ENCODE measurements at places on chromosomes 7 and 10.

DNA sequence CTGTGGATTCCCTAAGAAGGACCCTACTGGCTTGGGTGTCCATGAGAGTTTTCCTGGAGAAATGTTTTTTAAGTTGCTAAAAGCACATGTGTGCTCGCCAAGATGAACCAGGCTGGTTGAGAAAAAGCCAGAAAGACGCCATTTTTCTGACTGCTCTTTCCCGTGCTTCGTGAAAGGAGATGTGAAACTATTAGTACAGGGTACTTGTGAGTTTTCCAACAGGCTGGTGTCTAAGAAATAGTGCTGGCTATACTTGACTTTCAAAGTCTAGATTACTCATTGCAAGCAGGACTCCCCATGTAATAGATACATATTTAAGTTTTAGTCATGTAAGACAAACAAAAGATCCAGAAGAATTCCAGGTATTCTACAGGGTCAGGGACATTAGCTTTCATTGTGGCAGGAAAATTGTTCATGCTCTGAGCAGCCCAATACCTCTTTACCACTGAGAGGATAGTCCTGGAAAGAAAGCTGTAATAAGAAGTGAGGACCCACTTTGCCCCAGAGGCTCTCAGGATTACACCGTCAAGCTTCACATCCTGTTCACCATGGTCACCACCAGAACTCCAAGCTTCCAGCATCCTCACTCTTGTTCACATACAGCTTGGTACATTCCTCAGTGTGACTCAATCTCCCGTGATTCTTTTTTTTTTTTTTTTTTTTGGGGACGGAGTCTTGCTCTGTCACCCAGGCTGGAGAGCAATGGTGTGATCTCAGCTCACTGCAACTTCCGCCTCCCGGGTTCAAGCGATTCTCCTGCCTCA is 43.8 kb upstream of the ICA1 start:
- no peak for DNase-seq

DNA sequence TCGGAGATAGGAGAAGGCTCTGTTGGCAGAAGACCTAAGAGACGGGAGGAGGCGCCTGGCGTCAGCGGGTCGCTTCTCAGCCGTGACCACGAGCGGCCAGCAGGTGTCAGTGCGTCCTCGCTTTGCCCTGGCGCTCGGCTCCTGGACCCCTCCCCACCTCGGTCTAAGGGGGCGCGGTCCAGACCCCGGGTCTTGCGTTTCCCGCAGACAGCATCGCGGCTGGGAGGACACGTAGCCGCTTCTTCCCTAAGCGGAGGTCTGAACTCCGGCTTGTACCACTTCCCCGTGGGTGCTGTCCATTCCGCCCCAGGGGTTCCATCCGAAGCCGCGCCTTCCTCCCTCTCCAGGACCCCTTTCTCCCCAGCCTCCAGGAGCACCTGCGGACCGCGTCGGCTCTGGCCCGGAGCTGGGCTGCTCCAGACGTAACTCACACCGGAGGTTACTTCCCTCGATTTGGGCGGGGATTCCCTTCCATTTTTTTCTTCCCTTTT is 593 bp upstream of the ADRA2A start:
- DNase-seq: peak; percentile 87

DNA sequence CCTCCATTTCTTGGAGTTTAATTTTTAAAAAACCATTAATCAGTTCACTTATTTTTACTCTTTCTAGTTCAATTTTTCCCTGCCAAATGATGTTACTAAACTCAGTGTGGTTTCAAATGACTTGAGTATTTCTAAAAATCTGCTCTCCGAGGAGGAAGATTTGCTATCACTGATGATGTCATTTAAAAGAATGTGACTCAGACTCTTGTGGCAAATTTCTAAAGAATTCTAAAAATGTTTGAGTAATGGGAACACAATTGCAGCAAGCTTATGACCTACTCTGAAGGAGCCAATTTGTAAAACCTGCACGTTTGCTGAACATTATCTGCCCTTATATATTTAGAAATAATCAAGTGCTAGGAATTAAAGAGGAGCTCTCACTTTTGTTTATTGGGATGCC is 88.6 kb downstream of the SPAG6 start:
- DNase-seq: peak; percentile 23

DNA sequence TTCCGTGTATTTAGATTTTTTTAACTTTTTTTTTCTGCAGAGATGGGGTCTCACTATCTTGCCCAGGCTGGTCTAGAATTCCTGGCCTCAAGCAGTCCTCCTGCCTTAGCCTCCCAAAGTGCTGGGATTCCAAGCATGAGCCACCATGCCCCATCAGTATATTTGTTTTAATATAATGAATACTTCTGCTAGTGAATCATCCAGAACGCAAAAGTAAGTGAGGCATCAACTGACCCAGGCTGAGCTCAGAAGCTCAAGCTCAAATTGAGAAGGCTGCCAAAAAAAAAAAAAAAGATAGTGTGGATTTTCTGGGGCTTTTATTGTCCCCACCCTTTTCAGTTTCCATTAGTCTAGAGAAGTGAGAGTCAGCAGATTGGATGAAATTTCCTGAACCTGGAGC is 39.0 kb upstream of the TECTB start:
- DNase-seq: no peak

DNA sequence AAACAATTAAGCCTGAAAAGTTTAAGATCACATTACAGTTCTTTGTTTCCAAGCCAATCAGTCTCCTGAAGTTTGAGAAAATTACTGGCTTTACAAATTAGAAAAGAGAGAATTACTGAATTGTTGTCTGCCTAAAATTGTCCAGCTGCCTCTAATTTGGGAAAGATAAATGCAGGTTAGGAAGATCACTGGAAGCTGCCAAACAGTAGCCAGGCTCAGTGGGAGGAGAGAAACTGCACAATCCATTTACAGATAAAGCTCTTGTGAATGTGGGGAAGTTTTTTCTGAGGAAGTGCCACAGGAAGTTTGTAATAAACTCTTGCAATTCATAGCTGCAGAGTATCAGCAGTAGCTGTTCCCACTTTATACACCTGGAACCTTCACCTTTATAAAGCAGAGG is 100.7 kb downstream of the IQUB start:
- DNase-seq: no peak

- no peak for DNase-seq
Measured at GRCh38 chr7:102455596-102455995, 9.1 kb downstream of the ALKBH4 start.

GRCh38 chr10:34567659-34568253 is 247.3 kb downstream of the PARD3 start:
- no peak for DNase-seq

DNA sequence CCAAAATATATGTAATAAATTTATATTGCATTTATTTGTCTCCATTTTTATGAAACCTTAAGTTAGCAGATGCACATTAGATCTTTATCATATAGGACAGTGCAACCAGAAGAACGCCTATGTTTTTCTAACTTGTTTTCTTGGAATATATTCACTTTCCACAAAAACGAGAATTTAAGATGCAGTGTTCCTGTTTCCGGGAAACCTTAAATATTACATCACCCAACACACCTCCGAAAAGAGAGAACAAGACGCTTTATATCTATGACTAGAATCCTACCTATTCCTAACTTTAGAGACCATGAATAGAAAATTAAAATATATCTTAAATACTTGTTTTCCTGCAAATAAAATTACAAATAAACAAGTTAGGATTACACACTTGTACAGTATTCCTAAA is 1.9 kb downstream of the EZH2 start:
- DNase-seq: no peak

DNA sequence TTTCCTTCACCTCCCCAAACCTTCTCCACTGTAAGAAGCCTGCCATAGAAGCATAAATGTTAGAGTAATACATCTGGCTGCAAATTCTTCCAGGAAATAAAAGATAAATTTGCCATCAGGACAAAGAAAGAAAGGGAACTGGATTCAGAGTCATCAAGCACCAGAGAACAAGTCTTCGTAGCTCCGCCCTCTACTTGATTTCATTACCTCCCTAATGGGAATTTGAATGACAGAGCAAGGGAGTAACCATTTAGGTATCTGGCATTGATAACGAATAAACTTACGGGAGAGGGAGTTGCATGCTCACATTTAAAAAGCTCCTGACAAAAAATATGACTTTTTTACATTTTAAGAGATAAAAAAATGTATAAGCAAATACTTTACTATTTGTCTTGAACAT is 263.4 kb downstream of the NEBL start:
- no peak for DNase-seq

- no peak for DNase-seq
Measured at GRCh38 chr7:109127145-109127544, 557.5 kb downstream of the DNAJB9 start.

- no peak for DNase-seq
Measured at GRCh38 chr7:89775459-89775858, 378.8 kb upstream of the STEAP1 start.

- no peak for DNase-seq
Measured at GRCh38 chr7:6614953-6615722, at the start of gene ZNF853. TSS of gene ZNF853 (plus strand) at chr7:6615610. CDS start at chr7:6616175, 565 bp downstream.

- no peak for DNase-seq
Measured at GRCh38 chr10:98076086-98076485, 45.7 kb upstream of the CRTAC1 start.

DNA sequence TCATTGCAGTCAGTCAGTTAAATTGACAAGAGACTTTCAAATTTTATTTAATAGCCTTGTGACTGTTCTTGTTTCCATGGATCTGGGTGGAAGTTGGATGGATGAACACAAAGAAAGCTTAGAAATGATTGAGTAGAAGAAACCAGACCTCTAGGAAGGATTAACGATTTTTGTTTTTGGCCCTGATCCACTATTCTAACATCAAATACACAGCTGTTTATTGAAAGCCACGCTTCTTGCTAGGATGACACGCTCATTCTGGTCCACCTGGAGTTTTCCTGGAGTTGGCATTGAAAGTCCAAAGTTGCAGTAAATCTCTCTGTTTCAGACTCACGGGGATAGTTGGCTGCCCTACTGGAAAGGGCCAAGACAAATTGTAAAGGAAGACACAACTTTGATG is 108.4 kb downstream of the KIF20B start:
- DNase-seq: no peak

- DNase-seq: peak; percentile 45
Measured at GRCh38 chr7:100271716-100272537, 35.6 kb upstream of the SPDYE3 start.

DNA sequence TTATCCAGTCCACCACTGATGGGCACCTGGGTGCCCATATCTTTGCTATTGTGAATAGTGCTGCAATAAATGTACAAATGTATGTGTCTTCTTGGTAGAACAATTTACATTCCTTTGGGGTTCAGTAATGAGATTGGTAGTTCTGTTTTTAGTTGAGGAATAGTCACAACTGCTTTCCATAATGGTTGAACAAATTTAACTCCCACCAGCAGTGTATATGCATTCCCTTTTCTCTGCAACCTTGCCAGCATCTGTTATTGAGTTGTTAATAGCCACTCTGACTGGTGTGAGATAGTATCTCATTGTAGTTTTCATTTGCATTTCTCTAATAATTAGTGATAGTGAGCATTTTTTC is 27.8 kb downstream of the COA1 start:
- DNase-seq: no peak

DNA sequence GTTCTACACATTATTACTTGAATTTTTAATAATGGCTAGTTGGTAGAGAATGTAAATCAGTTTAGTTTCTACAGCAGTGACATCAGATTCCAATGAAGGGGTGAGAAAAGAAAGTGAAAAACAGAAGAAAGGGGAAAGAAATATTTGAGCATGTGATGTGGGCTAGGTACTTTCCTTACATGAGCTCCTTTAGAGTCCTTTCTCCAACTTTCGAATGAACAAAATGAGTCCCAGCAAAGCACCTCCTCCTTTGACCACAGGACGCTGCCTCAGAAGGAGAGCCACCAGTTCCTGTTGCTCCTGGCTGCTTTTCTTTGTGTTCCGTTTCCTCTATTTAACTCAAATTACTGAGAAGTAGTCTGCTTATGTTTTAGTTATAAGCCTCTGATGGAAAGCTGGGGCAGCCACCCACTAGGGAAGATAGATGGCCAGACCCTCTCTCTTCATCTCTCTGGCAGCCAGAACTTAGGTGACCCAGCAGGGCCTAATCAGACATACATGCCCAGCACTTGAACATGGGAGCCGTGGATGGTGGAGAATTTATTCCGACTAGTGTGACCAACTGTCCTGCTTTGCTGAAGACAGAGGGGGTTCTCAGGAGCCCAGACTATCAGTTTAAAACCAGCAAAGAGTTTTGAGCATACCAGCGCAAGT is 82.4 kb upstream of the NME8 start:
- DNase-seq: no peak

DNA sequence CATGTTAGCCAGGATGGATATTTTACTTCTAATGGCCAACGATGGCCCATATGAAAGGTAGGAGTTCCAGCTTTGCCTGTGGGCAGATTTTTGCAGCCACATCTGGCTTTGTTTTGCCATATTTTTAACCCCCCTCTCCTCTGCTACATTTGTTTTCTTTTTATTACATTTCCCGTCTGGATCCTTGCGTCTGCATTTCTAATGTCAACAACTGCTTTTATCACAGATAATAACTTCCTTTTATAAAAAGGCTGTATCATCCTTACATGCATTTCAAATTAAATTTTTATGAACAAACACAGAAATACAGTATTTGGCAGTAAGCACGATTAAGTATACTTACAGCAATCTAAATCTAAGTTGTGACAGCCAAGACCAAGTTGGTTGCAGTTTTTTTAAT is 156.0 kb downstream of the BAMBI start:
- DNase-seq: no peak

DNA sequence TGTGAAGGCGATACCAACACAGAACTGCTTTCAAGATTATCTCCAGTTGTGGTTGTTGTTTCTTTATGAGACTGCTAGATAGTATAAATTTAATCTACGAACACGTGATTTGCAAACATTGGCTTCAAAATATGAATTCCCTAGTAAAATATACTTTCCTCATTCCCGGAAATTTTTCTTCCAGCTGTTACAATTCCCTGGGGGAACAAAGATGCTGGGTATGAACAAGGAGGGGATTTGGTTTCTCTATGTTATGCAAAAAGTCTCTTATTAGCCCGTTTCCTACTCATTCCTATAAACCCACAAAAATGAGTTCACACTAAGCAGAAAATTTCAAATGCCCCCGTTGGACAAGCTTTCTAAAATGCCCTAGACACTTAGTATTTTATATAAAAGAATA is 928.3 kb downstream of the CNTNAP2 start:
- DNase-seq: no peak
